ENCODE measurements at places on chromosomes 1 and 21.

- H3K27ac ChIP-seq, result no peak overlapping the region
- H3K36me3 ChIP-seq, result no peaks in the 10 kb centered on the region
- DNase-seq, result no peak
- no peaks in the 10 kb centered on the region for H3K27me3 ChIP-seq
Observed at GRCh38 chr1:182700351-182700709, 15.9 kb upstream of the RGS8 start.

GRCh38 chr1:56645677-56646305 is 677 bp downstream of the PRKAA2 start:
- peak; percentile 10 for DNase-seq

DNA sequence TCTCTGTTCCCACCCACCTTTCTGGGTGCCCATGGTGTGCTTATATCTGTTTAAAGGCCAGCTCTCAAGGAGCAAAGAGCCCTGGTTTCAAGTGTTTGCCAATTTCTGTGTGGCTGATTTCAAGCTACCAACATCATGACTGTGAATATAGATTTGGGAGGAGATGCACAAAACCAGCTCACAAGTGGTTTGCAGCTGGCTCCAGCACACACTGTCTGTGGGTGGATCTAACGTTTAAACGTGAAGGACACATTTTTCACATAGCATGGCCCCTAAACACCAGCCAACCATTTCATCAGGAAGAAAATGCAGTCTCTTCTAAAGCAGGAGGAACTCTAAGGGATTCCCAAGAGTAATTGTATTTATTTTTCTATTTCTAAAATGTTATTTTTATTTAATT is 65.2 kb downstream of the FCRL5 start:
- H3K4me1 ChIP-seq, result no peaks in the 10 kb centered on the region
- DNase-seq, result no peak

DNA sequence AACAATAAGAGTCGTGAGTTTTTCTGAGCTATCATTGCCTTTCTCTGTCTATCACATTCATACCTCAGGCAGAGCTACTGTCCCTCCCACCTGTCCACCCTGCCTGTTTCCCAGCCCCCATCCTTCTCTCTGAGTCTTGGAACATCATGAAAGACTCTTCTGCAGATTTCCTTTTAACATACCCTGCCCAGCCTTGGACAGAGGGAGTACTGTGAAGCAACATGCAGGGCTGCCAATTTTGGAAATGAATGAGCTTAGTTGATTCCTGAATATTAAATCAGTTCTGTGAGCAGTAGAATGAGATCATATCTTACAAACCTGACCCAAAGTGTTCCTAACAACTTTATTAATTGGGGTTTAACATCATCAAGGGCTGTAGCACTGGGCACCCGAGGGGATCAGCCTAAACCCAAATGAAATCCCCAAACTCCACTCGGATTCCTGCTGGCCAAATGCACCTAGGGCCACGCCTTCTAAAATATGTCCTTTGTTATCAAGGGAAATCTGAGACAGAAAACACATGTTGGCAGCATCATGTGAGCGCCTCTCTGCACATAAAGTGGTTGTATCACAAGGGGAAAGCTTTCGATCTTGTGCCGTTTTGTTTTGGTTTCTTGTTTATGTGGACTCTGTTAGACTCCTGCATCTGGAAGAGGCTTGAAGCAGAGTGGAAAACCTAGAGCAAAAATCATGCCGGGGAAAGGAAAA is 357.6 kb downstream of the KIF26B start:
- H3K4me1 ChIP-seq, result peaks cover 6% of the 10 kb centered on the region
- H3K27me3 ChIP-seq, result no peaks in the 10 kb centered on the region
- no peak for DNase-seq
- H3K4me3 ChIP-seq, result no peak overlapping the region
- no peaks in the 10 kb centered on the region for H3K36me3 ChIP-seq

- peaks cover 10% of the 10 kb centered on the region for H3K27me3 ChIP-seq
- H3K4me3 ChIP-seq, result no peak overlapping the region
- no peaks in the 10 kb centered on the region for H3K36me3 ChIP-seq
- DNase-seq, result no peak
- no peak overlapping the region for H3K27ac ChIP-seq
Observed at GRCh38 chr1:14871218-14871970, 272.9 kb downstream of the KAZN start.

GRCh38 chr1:168686666-168687065 is 42.3 kb downstream of the DPT start:
- H3K27ac ChIP-seq, result no peak overlapping the region
- DNase-seq, result no peak
- no peaks in the 10 kb centered on the region for H3K36me3 ChIP-seq
- no peak overlapping the region for H3K4me3 ChIP-seq

GRCh38 chr1:68585351-68585750 is 88.5 kb upstream of the DEPDC1 start:
- H3K27me3 ChIP-seq, result no peaks in the 10 kb centered on the region
- H3K4me3 ChIP-seq, result no peak overlapping the region
- no peaks in the 10 kb centered on the region for H3K4me1 ChIP-seq
- no peak for DNase-seq

DNA sequence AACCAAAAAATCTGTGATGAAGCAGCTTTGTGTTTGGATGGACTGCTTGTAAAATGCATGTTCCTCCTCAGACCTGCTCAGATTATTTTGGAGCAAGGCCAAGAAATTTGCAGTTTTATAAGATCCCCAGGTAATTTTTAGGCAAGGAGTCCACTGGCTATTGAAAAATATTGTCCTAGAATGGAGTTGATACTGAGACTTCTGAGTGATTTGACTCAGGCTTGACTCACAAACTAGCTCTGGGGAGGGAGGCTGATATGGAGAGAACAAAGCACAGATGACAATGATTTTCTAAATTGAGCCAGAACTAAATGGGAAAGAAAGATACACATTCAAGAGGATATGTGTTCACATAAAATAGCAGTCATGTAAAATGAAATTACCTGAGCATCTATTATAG is 36.7 kb downstream of the AGL start:
- no peaks in the 10 kb centered on the region for H3K4me1 ChIP-seq
- H3K4me3 ChIP-seq, result no peak overlapping the region
- no peak for DNase-seq
- H3K27ac ChIP-seq, result no peak overlapping the region
- peaks cover 8% of the 10 kb centered on the region for H3K36me3 ChIP-seq

DNA sequence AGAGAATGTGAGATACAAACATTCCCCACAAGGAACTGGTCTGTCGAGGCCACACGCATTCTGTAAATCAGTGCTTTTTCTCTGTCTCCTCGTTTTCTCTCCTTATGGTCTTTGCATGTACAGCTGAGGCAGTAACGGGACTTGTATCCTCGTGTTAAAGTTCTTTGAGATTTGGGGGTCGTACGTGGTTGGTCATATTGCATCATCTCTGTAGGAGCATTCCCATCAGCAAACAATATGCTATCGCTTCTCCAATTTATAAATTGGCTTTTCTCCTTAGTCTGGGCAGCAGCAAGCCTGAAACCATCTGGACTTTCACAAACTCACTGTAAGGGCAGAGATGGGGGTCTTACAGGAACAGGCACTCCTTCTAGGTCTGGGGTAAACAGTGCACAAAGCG is 13.0 kb upstream of the TRIM17 start:
- no peaks in the 10 kb centered on the region for H3K27me3 ChIP-seq
- H3K4me1 ChIP-seq, result no peaks in the 10 kb centered on the region
- DNase-seq, result no peak
- no peaks in the 10 kb centered on the region for H3K36me3 ChIP-seq
- no peak overlapping the region for H3K27ac ChIP-seq

DNA sequence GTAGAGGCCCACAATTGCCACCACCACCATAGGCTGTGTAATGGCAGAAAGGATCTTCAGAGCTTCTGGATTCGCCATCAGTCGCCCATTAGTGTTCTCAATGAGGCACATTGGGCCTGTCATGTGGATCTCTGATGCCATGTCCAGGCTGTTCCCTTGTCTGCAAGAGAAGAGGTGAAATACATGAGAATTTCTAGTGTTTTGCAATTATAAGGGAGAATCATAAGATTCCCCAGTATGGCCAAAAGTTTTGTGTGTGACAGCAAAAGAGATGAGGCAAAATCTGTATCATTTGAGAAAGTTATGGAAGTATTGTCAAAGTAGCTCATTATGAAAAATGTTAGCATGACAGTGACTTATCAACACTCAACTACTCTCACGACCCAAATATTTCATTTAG is 1.9 kb downstream of the GBP1 start:
- no peak for DNase-seq
- H3K4me1 ChIP-seq, result peaks cover 41% of the 10 kb centered on the region
- no peaks in the 10 kb centered on the region for H3K27me3 ChIP-seq
- peak overlapping the region; percentile 73 for H3K4me3 ChIP-seq

GRCh38 chr1:2372551-2373490 is 18.5 kb downstream of the MORN1 start:
- no peak overlapping the region for H3K27ac ChIP-seq
- DNase-seq, result no peak
- no peaks in the 10 kb centered on the region for H3K36me3 ChIP-seq
- no peaks in the 10 kb centered on the region for H3K4me1 ChIP-seq
- no peaks in the 10 kb centered on the region for H3K27me3 ChIP-seq

- no peaks in the 10 kb centered on the region for H3K27me3 ChIP-seq
- DNase-seq, result no peak
- H3K27ac ChIP-seq, result peak overlapping the region; percentile 13
- peaks cover 6% of the 10 kb centered on the region for H3K36me3 ChIP-seq
Observed at GRCh38 chr1:9253453-9254105, 19.0 kb downstream of the H6PD start.

DNA sequence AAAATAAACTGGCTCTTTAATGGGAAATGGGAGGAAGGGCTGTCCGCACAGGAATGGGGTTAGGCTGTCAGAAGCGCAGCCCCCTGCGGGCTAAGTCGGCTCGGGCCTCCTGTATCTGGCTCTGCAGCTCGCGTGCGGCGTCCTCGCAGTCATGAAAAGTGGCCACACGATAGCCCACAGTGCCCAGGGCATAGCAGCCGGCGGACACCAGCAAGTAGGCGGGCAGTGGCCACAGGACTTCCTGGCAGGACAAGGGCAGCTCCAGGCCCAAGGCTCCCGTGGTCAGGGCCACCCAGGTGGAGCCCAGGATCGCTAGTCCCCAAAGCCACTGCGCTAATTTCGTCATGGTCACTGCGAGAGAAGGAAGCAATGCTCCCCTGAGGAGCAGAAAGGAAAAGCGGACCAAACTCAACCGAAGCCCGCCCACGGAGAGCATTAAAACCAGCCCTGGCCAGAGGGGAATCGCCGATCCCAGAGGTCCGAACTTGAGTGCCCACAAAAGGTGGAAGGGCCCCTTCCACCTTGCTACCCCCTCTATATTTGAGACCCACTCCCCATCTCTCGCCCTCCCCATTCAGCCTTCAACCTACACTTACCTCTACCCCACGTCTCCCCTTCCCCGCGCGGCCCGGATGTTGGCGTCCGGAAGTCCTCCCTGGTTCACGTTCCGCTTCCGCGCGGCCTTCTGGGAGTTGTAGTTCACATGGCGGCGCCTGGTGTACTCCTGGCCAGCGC is at the start of gene DPM3:
TSS of gene DPM3 (minus strand) at position 637 of the 735 bp plus-strand sequence. CDS start at position 346, 291 bp downstream.
- DNase-seq, result peak; percentile 94
- H3K4me1 ChIP-seq, result peaks cover 5% of the 10 kb centered on the region
- peak within 1 kb of the TSS; percentile 94 for H3K27ac ChIP-seq
- peak within 1 kb of the TSS; percentile 80 for H3K4me3 ChIP-seq
- no peaks in the 10 kb centered on the region for H3K27me3 ChIP-seq
